ENCODE measurements at places on chromosomes 1 and 21. TPM values are rescaled to one million over a fixed set of nuclear protein-coding genes. Genes with fewer than 3 reads are reported as not detected.

DNA sequence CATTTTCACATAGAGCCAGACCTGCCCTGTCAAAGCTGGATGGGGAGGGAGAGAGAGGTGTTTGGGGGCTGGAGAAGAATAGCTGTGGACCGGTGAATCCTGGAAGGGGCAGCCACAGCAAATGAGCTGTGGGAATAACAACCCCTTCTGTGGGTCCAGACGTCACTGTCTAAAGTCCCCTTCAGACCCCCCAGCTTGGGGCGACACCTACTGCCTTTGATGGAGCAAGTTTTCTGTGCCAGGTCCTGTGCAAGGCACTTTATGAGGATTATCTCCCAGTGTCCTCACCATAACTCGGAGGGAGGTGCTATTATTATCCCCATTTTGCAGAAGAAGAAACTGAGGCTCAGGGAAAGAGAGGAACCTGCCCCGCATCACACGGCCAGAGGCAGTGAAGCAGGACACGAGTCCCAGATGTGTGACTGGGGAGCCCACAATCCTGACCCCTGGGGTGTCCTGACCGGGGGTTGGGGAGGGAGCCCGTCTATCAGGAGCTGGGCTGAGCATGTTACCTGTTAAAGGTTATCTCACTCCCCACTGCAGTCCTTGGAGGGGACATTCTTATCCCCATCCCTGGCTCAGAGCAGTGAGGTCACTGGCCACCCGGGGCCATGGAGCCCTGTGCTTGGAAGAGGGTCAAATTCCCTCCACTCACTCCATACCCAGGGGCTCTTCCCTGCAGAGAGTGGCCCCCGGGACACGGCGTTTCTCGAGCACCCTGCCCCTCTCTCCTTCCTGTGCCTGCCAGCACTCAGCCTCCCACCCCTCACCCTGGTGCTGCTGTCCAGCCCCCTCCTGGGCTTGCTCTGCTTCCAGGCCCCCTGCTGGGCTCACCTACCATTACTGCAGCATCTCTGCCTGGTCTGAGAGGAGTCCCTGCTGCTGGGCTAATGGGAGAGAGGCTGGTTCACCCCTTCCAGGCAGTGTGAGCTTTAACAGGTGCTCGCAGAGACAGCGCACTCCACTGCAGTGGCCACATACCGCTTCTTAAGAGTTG, 132.9 kb downstream of the PTPRU start:
- DNase-seq: no peak
- H3K27ac ChIP-seq: no peak overlapping the region
- no peaks in the 10 kb centered on the region for H3K36me3 ChIP-seq
- no peak overlapping the region for H3K4me3 ChIP-seq

GRCh38 chr1:55071477-55071876, 32.1 kb downstream of the PCSK9 start:
- H3K27me3 ChIP-seq: no peaks in the 10 kb centered on the region
- no peaks in the 10 kb centered on the region for H3K4me1 ChIP-seq
- DNase-seq: no peak

POFUT2 gene
- total RNA-seq: 52.4 TPM

LORICRIN gene
- not detected for total RNA-seq

ZNF670 gene
- 4.7 TPM for total RNA-seq

GRCh38 chr1:46532095-46532494, 19.4 kb downstream of the KNCN start:
- H3K4me1 ChIP-seq: peaks cover 5% of the 10 kb centered on the region
- no peak overlapping the region for H3K4me3 ChIP-seq
- no peak for DNase-seq

DNA sequence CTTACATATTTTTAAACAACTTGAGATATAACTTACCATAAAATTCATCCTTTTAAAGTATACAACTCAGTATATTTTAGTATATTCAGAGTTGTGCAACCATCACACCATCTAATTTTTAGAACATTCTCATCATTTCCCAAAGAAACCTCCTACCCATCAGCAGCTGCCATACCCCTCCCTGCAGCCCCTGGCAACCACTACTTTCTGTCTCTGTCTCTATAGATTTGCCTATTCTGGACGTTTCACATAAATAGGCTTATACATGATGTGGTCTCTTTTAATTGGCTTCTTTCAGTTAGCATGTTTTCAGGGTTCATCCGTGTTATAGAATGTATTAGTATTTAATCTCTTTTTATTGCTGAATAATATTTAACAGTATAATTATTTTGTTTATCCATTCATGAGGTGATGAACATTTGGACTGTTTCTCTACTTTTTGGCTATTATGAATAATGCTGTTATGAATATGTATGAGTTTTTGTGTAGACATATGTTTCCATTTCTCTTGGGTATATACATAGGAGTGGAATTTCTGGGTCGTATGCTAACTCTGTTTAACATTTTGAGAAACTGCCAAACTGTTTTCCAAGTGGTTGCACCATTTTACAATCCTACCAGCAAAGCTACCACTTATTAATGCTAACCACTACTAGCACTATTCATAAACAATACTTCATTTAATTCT, 29.5 kb downstream of the WDR26 start:
- peaks cover 8% of the 10 kb centered on the region for H3K36me3 ChIP-seq
- H3K27me3 ChIP-seq: no peaks in the 10 kb centered on the region
- no peaks in the 10 kb centered on the region for H3K4me1 ChIP-seq
- no peak overlapping the region for H3K4me3 ChIP-seq

DNA sequence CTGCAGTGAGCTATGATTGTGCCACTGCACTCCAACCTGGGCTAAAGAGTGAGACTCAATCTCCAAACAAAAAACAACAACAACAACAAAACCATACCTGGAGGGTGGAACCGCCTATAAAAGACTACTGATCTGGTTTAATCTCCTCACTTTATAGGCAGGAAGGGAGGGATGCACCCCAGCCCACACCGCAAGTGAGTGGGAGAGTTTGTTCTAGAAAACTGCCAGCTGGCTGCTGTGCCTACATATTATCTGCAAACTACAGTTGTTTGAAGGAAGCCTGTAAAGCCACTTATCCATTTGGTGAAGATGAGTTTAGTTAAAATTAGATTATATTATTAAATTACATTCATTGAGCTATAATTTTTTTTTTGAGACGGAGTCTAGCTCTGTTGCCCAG, 9.1 kb upstream of the SRSF10 start:
- H3K36me3 ChIP-seq: no peaks in the 10 kb centered on the region
- no peaks in the 10 kb centered on the region for H3K27me3 ChIP-seq
- H3K4me3 ChIP-seq: no peak overlapping the region

MFAP2 gene
- 6.3 TPM for total RNA-seq

DNA sequence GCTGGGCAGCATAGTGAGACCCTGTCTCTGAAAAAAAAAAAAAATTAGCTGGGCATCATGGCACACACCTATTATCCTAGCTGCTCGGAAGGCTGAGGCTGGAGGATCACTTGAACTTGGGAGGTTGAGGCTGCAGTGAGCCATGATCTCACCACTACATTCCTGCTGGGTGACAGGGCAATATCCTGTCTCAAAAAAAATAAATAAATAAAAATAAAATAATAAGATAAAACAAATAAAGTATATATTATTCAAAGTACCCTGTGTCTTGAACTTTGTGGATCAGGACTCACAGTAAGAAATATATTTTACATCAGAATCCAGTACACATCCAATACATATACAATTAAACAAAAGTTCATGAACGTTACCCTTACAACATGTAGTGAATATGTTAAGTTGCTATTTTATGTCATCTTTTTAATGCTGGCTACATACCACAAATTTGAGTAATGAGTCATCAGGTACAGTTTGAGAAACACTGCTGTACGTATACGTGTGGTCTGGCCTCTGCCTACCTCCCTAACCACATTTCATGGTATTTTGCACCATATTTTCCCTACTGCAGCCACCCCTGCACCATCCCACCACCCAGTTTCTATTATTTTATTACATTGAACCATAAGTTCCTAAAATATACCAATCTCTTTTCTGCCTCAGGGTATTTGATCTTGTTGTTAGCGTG, 4.4 kb downstream of the NME7 start:
- H3K36me3 ChIP-seq: no peaks in the 10 kb centered on the region
- H3K4me1 ChIP-seq: no peaks in the 10 kb centered on the region
- H3K4me3 ChIP-seq: no peak overlapping the region
- H3K27me3 ChIP-seq: no peaks in the 10 kb centered on the region

ADAMTSL4 gene
- 9.7 TPM for total RNA-seq

DNA sequence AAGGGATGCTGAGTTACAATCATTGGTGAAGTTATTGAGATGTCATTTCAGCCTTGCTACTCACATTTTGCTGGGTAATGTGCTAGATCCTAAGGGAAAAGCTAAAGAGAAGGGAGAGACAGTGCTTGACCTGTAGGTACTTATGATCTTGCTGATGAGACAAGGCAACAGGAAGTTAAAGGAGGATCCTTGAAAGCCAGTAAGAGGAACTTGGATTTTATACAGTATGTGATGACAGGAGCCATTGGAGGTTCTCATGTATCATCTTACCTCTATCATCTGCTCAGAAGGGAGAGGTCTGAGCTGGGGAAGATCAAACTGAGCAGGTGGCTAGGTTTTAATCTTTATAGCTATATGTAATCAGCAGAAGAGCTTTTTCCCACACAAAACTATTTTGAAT, 6.3 kb downstream of the APOBEC4 start:
- no peaks in the 10 kb centered on the region for H3K27me3 ChIP-seq
- DNase-seq: no peak
- no peaks in the 10 kb centered on the region for H3K4me1 ChIP-seq

DNA sequence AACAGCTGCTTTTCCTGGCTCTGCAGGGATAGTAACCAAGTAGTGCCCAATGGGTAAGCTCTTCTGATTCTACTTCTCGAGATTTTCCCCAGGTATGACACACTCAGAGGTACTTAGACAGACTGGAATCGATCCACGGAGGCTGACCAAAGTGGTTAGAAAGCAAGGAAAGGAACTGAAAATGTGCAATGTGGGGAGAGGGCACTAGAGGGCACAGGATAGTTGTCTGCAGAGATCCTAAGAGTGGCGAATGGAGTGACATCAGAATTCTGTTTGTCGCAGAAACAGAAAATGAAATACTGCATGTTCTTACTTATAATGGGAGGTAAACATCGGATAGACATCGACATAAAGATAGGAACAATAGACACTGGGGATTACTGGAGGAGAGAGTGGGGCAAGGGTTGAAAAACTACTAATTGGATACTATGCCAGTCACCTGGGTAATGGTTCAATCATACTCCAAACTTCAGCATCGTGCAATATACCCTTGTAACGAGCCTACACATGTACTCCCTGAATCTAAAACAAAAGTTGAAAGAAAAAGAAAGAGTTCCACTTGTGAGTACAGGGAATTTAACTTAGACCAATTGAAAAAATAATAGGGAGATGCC, 23.3 kb downstream of the CYP2J2 start:
- H3K27ac ChIP-seq: no peak overlapping the region
- no peaks in the 10 kb centered on the region for H3K4me1 ChIP-seq
- DNase-seq: no peak

GRCh38 chr1:207286786-207287468, 34.6 kb upstream of the CD55 start:
- no peaks in the 10 kb centered on the region for H3K27me3 ChIP-seq
- H3K4me1 ChIP-seq: no peaks in the 10 kb centered on the region
- no peak overlapping the region for H3K4me3 ChIP-seq
- no peak for DNase-seq
- H3K27ac ChIP-seq: no peak overlapping the region
